ENCODE measurements at places on chromosomes 7 and 10. TPM values are rescaled to one million over a fixed set of nuclear protein-coding genes. Genes with fewer than 3 reads are reported as not detected.

GRCh38 chr7:148155000-148155399 lies 435.6 kb upstream of the C7orf33 start:
- no peak for DNase-seq

- no peak for DNase-seq
Measured at GRCh38 chr10:89468191-89468965, 54.0 kb downstream of the IFIT5 start.

- no peak for DNase-seq
Measured at GRCh38 chr7:37853468-37853867, 5.1 kb downstream of the NME8 start.

- DNase-seq = no peak
Measured at GRCh38 chr10:78433076-78433595, 399.5 kb downstream of the RPS24 start.

GRCh38 chr7:120931243-120931642 lies 19.3 kb upstream of the ING3 start:
- no peak for DNase-seq

Gene RBM28
- 31.8 TPM for polyA plus RNA-seq
